IMR-90 (cell line): ENCODE measurements at places on chromosomes 7 and 10. TPM values are rescaled to one million over a fixed set of nuclear protein-coding genes. Genes with fewer than 3 reads are reported as not detected.

The LHFPL3 gene
- total RNA-seq, result not detected in 2 replicates

The NYAP1 gene
- total RNA-seq, result 0.18 and 0.28 TPM in 2 replicates

The CPEB3 gene
- 0.18 and 0.28 TPM in 2 replicates for total RNA-seq

The NUTM2E gene
- total RNA-seq, result not detected in 2 replicates

DNA sequence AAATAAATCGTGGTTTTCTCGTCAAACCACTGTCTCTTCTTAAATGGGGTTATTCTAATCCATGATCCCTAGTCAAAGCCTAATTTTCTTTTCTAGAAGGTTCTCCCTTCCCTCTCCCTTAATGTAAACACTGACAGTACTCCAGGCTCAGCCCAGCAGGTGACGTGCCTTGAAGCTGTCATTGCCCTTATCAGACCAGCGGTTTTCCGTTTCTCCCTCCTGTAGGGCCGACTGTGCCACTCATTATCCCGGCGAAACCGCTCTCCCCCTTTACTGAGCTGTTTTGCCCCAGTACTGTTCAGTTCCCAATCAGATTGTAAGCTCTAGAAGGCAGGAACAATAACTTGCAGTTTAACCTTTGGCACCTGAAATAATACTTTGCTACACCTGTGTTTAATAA, 153.5 kb upstream of the RHEB start:
- no peak overlapping the region for H3K4me3 ChIP-seq
- DNase-seq, result no peak
- peaks cover 3% of the 10 kb centered on the region; the same call in 1 of the 2 replicates for H3K4me1 ChIP-seq
- no peaks in the 10 kb centered on the region for H3K27me3 ChIP-seq
